ENCODE measurements at places on chromosomes 7 and 10. TPM values are rescaled to one million over a fixed set of nuclear protein-coding genes. Genes with fewer than 3 reads are reported as not detected.

SPDYE11 gene
- not detected for total RNA-seq

LIPF gene
- total RNA-seq: not detected

TNRC18 gene
- total RNA-seq: 61.3 TPM

PALD1 gene
- total RNA-seq: 0.29 TPM

CFAP69 gene
- total RNA-seq: 5.4 TPM

PTTG1IP2 gene
- not detected for total RNA-seq

DNA sequence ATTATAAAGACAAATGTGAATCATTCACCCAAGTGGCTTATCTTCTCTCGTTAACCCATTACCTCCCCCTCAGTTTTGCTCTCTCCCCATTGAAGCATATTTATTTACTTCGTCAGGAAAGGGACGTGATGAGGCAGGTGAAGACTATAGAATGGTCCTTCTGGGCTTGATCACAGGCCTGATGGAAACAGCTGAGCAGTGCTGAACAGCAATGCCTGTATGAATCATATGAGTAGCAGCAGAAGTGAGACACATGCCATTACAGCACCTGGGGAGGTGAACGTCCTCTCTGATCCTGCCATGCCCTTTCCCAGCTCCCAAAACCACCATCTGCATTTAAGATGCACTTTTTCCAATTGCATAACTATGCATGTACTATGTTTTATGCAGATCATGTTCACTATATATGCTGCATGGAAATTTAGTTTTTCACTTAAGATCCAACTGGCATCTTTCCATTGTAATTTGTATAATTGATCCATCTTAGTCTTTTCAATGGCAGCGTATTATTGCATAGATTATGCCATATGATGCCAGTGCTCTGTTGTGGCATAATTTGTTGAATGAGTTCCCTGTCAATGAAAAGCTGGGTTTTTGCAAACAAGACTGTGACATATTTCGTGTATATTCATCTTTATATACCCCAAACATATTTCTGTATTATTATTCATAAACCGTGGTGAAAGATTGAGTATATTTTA, 105.3 kb downstream of the CXCL12 start:
- DNase-seq: peak; percentile 23

DNA sequence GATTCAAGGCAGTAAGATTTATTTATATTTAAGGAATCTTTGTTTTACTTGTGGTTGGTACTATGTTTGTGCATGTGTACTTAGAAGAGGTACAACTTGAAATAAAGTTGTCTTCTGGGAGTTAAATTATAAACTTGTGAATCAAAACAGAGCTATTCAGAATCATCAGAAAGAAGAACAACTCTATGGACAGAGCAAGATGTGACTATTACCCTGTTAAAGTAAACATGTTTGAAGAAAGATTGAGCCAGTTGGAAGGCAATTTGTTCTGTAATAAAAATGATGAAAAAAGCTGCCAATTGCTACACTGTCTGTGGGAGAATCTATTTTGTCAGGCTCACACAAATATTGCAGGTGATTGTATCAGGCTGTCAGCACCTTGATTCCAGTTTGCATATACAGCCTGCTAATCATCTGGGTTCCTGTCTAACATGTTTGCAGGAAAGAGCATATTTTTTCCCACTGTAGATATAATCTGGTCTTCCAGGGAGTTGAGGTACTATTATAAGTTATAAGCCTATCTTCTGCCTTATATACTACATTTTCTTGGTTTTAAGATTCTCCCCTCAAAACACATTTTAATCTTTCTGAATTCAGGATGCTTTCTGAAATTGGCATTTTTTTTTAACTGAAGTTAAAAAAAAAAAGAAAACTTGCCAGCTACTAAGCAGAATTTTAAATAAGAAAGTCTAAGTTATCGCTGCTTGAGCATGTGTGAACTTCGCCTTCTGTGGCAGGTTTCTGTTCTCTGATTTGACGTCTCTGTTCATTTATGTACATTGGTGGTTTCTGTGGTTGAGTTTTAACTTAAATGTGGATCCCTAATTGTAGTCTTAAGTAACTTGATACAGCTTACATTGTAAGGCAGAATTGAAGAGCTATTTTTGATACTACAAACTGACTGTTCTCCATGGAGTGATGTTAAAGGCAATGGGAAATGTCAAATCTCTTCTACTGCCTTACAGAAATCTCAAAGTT, 46.0 kb downstream of the ZNRF2 start:
- no peak for DNase-seq

DNA sequence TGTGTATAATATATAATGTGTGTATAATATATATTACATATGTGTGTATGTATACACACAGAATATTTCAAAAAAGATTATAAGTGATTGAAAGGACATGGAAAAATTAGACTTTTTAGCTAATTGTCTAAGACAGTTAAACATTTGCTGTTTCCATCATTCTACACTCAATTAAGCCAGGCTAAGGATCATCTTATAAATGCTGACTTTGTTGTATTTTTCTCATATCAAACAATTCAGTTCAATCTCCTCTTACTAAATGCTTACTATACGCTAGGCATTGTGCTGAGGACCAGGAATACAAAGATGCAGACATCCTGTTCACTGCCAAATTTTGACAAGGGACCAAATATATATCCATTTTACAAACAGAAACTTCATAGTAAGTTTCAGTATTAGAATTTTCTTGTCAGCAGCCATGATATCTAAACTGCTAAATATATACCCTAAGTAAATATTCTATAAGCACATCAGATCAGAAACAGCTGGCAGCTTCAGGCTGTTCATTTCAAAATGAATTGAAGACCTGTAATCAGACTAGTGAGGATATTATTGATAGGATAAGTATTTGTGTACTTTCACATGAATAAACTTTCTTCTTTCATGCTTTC, 10.3 kb upstream of the LRRN3 start:
- DNase-seq: no peak

DNA sequence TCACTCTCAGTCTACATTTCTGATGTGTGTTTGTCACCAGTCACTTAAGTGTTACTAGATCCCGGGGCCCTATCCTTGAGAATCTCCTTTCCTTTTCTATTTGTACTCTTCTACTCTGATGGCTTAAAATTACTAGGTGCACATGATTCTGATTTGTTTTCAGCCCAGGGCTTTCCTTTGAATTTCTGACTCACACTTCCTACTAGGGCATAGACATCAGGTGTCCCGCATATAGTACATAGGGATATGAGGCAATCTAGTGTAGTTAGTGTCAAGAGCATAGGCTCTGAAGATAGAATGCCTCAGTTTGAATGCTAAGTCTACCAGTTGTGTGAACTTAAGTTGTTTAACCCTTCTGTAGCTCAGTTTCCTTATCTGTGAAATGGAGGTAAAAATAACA, 49.4 kb upstream of the LRRN3 start:
- no peak for DNase-seq

DNA sequence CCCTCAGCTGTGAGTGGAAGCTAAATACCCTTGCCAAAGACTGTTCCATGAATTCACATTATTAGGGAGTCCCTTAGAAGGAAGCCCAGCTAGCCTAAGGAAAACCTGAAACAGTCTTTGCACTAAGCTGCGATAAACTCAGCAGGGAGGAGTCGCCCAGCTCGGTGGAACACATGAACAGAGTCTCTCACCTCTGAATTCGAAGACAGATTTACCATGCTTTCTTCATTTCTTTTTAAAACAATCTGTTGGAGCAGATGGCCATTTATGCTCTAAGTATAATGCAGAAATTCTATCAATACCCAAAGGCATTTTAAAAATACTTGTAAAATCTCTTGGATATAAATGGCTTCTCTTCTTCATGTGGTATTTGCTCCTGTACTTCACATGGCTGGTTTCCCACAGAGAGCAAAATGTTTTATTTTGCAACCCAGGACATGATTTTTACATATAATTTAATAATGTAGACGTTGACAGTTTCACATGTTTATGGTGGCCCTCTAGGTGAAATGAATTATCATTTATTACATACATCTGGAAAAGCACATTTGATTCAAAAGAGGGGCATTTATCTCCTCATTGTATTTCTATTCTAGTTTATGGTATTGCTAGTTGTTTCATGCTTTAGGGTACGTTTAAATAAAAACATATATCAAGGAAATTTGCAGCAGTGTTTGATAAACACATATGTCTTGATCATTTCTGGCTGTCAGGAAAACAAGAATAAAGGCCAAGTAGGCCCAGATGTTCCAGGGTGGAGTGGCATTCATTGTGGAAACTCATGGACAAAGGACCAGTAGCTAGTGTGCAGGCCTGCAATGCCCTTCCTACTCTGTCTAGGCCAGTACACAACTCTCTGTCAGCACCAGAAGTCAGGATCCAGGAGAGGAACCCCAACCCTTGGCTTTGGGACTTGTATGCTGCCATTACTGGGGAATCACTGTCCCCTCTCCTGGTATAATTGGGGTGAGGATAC, 52.2 kb downstream of the LRGUK start:
- no peak for DNase-seq

- DNase-seq: no peak
Measured at GRCh38 chr10:123399276-123399839, 245.2 kb downstream of the BUB3 start.
